Left ventricle myocardium inferior (tissue), 1 donor: ENCODE measurements at places on chromosomes 7 and 10.

DNA sequence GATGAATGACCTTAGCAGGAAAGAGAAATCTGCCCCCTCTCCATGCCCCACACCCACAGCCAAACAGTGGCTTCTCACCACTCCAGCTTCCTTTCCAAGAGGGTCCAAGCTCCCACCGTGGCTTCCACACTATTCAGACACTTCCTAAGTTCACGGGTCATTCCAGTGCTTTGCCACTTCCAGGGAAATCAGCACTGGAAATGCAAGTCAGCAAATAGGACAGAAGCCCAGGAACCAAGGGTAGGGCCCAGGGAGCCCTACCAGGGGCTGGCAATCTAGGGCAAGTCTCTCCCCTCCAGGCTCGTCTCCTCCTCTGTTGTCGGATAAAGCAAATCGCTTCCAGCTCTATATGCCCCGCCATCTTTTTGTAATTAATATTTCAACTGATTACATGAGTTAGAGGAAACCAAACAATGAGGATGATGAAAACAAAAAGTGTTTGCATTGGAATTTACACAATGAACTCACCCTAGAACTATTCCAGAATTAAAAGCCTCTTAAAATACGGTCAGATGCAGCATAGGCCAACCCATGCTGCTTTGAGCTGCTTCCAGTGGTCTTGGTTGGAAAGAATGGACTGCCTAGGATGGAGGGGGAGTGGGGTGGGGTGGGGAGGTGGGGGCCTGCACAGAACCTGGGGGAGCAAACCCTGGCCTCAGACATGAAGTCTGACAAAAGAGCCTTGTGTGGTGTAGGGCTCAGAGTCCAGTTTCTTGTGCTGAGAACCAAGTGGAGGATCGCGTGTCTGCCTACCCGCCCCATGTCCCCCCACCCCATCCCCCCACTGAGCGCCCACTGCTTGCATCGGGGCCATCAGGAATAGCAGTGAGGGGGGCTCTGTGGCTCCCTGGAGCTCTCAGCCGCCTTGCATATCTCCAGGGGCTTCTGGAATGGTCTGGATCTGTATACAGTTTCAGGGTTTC, 74.6 kb upstream of the CPXM2 start:
- DNase-seq: no peak

DNA sequence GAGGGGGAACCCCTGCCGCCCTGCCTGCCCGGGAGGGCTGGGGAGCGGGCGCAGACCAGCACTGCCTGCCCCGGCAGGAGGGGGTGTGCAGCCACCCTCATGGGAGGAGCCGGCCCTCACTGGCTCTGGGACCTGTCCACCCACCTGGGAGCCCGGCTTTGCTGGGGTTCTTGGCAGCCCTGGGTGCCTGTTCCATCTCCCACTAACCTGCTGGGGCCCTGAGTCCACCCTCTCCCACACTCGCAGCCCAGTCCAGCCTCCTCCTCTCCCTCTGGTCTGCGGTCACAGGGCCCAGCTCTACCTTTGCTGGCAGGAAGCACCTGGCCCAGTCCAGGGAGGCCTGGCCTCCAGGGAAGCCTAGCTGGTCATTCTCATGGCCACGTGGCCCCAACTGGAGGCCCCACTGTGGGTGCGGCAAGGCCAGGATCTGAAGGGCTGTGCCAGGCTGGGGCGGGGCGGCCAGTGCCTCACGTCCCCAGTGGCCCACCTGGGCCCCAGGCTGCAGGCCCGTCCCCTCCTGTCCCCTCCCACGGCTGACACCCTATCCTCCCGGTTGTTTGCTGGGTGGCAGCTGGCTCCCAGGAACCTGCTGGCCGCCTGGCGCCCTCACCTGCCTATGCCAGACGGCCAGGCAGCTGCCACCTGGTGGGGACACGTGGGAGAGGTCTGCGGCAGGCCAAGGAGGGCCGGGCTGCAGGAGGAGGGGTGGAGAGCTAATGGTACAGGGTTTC, at the start of gene TMEM184A:
Gene TMEM184A (minus strand): TSS at position 393 of the 731 bp plus-strand sequence. CDS start 721 bp downstream, outside the sequence.
- DNase-seq: no peak

- no peak for DNase-seq
Measured at GRCh38 chr7:90910136-90910535, 314.0 kb downstream of the CDK14 start.

- no peak for DNase-seq
Measured at GRCh38 chr10:31134311-31134952, 102.8 kb upstream of the ZNF438 start.

DNA sequence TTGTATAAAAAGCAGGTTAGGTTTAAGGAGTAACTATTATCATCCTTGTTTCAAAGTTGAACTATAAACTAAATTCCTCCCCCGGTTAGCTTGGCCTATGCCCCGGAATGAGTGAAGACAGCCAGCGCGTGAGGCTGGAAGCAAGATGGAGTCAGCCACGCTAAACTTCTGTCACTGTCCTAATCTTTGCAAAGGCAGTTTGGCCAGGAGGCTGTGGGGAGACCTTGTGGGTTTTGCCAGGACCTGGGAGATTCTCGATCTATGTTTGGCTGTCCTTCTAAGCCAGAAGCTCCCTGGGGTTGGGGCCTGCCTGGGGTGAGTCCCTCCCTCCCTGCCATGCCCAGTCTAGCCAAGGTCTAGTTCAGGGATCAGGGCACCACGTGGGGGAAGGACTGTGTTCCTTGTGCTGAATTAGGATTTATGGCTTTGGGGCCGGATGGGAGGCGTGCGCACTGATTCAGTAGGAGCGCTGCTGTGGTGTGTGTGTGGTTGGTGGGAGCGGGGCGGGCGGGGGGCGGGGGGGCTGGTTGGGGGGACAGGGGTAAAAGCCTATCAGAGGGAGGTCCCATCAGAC, 871 bp upstream of the GTF2IRD1 start:
- DNase-seq: no peak

DNA sequence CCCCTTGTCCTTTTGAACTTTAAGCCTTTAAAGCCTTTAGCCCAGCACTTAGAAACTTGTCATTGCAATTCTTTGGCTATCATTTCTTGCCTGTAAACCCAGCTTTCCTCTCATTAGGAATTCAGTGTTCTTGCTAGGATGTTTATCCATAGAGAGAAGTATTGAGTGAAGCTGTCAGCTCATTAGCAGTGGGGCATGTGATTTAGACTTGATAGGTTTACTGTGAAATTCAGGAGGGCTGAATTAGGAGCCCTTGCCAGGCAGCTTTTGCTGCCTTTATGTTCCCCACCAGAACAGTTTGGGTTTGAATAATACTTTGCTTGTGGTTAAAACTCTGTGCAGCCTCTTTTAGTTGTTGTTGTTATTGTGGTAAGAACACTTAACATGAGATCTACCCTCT, 39.5 kb downstream of the LHFPL3 start:
- DNase-seq: no peak

DNA sequence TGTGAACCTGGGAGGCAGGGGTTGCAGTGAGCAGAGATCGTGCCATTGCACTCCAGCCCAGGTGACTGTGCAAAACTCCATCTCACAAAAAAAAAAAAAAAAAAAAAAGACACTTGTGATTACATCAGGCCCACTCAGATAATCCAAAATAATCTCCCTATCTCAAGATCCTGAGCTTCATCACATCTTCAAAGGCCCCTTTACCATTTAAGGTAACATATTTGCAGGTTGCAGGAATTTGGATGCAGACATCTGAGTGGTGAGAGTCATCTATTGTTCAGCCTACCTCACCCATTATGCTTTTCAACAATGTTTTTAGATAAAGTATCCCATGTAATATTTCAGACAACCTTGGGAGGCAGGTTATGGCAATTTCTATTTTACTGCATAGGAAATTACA, 51.4 kb upstream of the EXOC4 start:
- DNase-seq: no peak

DNA sequence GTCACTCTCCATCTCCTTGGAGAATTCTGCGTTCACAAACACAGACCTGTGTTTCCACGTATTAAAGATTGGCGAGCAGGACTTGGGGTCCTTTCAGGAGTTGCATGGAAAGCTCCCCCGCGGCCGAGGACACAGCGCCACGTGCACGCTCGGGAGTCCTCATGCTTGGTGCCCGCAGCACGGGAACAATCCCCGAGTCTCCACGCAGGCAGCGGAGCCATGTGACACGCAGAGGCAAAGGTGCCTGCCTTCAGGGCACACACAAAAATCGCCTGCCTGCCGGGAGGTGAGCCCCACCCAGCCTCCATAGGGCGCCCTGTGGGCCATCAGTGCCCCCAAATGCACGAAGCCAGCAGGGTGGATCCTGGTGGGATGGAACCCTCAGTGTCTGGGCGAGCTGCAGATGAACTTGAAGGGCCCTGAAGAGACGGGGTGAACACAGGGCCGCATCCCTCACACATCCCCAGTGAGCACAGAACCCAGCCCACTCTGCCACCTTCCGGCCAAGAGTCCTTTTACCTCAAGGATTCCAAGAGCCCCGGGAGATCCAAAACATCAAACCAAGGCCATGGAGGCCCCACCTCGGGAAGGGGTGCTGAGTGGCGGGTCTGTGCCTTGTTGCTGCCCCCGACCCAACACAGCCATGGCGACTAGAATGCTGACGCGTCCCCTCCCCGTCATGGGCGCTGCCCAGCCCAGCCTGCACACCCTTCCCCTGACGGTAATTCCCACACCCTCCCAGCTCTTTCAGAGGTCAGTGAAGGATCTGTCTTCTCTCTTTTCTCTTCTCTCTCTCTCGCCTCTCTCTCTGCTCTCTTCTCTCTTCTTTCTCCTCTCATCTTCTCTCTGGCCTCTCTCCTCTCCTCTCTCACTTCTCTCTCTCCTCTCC, 55.9 kb downstream of the CFAP46 start:
- DNase-seq: no peak

GRCh38 chr10:87619705-87620104, 40.0 kb upstream of the PAPSS2 start:
- DNase-seq: no peak

GRCh38 chr7:30472784-30473775, 5.5 kb downstream of the NOD1 start:
- no peak for DNase-seq

- DNase-seq: no peak
Measured at GRCh38 chr10:28403090-28403489, 100.2 kb upstream of the MPP7 start.

DNA sequence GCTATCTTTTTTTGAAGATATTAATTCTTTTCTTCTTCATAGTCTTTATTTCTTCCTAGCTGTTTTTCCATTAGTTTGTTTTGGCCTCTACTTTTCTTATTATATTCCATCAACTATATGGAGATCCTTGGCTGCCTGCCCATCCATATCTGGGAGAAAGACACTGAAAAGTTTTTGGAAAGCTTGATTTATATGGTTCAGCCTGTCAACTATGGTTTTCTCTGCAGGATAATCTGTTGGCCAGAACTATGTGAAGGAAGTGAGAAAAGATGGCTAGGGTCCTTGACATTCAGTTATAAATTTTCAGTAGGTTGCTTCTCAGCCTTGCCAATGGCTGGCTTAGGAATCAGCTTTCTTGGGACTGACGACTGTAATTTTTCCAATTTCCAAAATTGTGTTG, 10.0 kb upstream of the CDK14 start:
- DNase-seq: no peak

GRCh38 chr10:120802935-120803334, 48.2 kb upstream of the WDR11 start:
- no peak for DNase-seq

DNA sequence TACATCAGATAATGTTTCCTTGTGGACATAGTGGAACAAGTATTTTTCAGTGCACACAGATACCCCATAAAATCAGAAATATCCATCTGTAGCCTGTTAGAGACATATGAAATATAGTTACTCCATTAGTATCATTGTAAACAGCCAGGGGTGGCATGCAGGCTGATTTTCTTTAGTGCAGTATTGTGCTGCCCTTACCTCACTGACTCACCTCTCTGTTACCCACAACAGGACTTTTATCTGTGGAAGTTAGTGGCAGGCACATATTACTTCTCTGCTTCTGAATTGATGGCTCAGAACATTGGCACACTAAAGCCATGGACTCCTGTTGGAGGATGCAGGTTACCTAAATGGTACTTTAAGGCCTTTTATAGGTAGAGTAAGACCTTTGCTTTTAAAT, 70.0 kb downstream of the SLC25A40 start:
- no peak for DNase-seq

- no peak for DNase-seq
Measured at GRCh38 chr10:30185916-30186315, 126.5 kb upstream of the JCAD start.

DNA sequence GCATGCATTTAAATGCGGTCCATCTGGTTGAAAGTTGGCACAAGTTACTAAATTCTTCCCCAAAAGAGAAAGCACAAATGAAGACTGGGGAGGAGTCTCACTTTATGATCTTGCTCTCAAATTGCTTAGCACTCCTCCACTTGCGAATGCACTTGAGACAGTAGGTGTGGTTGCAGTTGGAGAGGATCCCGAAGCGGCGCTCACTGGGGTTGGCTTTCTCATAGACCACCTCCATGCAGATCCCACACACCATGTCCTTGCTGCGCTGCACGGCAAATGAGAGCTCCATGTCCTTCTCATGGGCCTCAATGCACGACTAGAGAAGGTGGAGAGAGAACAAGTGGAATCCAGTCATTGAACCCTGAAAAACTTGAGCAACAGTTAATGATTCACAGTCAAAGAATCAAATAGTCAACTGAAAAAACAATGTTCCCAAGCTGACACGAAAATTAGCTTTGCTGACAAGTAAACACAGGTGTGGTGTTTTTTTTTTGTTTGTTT, 22.7 kb downstream of the MKRN1 start:
- no peak for DNase-seq

- DNase-seq: no peak
Measured at GRCh38 chr7:118110178-118110925, 73.6 kb upstream of the LSM8 start.

GRCh38 chr10:92248566-92248965, 42.3 kb downstream of the CPEB3 start:
- no peak for DNase-seq

DNA sequence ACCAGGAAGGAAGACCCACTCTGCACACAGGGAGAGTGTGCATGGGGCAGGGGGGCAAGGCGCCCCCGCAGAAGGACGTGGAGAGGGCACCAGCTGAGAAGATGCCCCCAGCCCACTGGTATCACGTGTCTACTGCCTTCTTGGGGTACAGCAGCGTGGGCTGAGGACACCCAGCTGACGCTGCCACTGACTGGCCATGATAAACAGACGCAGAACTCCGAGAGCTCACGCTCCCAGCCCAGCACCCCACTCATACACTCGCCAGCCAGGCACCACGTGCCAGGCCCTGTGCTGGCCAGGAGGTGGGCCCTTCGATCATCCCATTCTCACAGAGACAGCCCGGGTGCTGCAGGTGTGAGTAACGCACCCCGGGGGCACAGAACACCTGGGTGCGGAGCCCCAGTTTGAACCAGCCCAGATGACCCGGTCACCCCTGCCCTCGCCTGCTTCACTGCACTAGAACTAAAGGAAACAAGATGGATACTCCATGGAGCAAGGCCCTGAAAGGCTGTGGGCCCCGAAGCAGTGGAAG, 199.8 kb downstream of the MAD1L1 start:
- peak; percentile 13 for DNase-seq

- no peak for DNase-seq
Measured at GRCh38 chr10:8047452-8048280, 6.8 kb upstream of the GATA3 start.

DNA sequence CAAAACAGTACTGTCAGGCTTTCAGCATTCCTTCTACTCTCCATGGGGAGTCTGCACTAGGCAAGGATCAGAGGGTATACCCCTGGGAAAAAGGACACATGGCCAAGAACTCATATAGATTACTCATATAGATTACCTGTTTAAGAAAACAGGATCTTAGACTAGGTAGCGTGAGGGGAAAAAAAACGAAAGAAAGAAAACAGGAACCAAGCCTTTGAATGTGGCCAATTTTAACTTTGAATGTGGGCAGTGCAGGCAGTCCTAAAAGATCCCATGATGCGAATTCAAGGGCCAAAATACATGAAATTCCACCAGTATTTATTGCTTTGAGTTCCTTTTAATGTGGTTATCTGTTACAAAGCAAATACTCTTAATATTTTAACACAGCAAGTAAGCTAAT, 108.6 kb upstream of the TAC1 start:
- DNase-seq: no peak

- no peak for DNase-seq
Measured at GRCh38 chr7:66123175-66123528, 8.5 kb downstream of the CRCP start.
